CD4-positive, alpha-beta T cell treated with Interleukin-6 at 100 ng/mL for 8 hours (primary cell): ENCODE measurements at places on chromosomes 11 and 22.

DNA sequence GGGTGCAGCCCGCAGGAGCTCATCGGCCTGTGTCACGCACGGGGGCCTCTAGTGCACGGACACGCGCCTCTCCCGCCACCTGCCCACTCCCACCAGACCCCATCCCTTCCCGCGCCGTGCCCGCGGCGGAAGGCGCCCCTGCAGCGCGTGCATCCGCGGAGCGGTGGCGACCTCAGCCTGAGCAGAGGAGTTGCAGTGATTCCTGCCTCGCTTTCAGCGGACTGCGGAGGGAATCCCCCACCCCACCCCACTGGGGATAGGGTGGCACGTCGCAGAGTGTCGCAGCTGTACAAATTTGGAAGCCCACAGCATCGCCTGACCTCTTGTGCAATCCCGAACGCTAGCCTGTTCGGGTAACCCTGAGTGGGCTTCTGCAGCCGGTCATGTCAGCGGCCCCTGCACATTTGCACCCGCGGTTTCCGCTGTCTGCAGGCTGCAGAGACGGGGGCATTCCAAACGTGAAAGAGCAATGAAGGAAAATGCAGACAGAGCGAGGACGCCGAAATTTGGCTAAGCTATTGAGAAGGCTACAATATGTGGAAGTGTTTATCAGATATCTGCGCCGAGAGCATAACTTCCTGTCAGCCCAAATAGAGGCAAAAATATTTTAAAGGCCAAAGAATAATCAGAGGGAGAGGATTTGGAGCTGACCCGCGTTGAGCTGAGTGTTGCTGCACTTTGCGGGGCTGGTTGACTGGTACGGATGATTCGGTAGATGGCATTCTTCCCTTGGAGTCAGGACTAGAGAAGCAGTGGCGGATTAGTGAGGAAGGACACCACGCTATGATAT is 617 bp upstream of the ARHGAP20 start:
- no peak for DNase-seq

GRCh38 chr11:205221-206001 is 1.8 kb downstream of the BET1L start:
- DNase-seq = no peak

- DNase-seq = no peak
Measured at GRCh38 chr11:36507824-36508489, 2.1 kb downstream of the TRAF6 start.

- no peak for DNase-seq
Measured at GRCh38 chr11:95760941-95761340, 28.6 kb downstream of the FAM76B start.

DNA sequence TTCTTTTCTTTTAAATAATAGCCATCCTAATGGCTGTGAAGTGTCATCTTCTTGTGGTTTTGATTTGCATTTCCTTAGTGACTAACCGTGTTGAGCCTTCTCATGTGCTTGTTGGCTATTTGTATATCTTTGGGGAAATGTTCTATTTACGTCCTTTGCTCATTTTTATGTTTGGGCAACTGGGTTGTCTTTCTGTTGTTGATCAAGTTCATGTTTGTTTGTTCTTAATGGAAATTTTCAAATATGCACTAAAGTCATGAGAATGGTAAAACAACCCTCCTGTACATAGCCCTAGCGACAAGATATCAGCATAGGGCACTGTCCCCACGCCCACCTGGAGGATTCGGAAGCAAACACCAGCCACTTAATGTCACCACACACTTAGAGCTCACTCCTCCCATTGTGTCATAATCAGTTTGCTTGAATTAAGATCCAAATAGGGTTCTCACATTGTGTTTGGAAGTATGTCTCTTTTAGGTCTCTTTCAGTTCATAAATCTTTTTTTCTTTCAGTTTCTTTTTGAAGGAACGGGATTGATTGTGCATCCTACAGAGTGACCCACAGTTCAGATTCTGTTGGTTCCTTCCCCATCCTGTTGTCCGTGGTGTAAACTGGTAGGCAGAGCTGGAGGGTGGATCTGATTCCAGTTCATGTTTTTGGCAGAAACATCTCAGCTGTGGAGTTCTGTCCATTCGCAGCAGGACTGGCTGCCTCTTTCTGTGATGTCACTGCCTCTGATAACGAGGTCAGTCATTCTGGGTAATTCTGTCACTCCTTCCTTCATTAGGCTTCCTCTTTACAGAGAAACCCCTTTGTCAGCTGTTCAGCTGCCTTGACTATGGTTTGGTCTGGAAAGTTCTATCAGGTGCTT is 26.4 kb upstream of the ADORA2A start:
- DNase-seq = no peak

DNA sequence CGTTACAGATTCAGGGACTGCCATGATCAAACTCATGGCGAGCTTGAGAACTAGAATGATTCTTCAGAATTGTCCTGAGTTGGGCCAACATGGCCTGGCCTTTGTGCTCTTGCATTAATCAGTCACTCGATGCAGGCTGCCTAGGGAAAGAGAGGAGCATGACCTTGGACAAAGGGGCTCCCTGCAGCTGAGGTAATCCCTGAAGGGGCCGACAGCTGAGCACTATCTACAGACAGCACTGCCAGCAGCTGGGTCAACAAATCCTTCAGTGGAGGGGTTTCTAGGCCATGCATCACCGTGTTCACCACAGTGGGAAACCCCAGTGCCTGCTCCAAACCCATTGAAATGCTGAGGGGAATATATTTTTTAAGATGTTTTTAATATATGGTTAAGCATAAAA is 159.5 kb upstream of the POU2AF2 start:
- DNase-seq = no peak

GRCh38 chr22:45683680-45684079 is 12.0 kb downstream of the ATXN10 start:
- DNase-seq = no peak
